Activated CD8-positive, alpha-beta memory T cell treated with anti-CD3 and anti-CD28 coated beads, Interleukin-2, amount 50 U/mL, for 4 hours (primary cell): ENCODE measurements at places on chromosomes 6 and 20.
A peak's percentile ranks its signal among the peaks of the same experiment; 100 is the strongest.

DNA sequence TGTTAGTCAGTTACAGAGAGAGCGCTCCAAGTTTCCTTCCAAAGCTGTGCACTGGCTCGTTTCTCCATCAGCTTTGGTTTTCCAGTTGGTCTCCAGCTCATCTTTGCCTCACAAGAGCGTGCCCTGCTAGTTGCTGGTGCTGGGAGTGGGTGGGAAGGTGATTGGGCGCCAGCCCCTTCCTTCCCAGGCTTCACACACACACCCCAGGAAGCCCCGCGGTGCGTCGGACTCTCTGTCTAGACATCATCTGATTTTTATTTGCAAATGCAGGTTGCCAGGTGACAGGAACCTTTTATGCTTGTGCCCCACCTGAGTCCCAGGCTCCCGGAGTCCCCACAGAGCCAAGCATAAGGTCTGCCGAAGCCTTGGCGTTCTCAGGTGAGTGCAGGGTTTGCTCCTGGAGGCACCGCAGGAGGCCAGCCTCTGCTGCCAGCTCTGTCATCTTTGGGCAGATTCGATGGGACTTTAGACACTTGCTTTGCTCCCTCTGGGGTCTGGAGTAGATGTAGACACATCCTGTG, 7.1 kb downstream of the IRF4 start:
- DNase-seq: no peak

GRCh38 chr6:37321516-37322415, 32.0 kb upstream of the RNF8 start:
- no peak for DNase-seq

- DNase-seq: no peak
Measured at GRCh38 chr6:110036408-110037302, 58.5 kb downstream of the GPR6 start.

DNA sequence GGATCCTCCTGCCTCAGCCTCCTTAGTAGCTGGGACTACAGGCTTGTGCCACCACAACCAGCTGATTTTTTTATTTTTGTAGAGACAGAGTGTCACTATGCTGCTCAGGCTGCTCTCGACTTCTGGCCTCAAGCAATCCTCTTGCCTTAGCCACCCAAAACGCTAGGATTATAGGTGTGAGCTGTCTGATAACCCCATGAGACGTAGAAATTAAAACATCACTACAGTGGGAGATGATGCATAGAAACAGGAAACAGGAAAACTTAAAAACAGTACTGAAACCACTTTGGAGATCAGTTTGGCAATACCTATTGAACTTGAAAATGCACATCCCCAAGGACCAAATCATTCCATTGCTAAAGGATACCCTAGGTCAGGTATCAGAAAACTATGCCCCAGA, 10.8 kb downstream of the SENP6 start:
- no peak for DNase-seq

DNA sequence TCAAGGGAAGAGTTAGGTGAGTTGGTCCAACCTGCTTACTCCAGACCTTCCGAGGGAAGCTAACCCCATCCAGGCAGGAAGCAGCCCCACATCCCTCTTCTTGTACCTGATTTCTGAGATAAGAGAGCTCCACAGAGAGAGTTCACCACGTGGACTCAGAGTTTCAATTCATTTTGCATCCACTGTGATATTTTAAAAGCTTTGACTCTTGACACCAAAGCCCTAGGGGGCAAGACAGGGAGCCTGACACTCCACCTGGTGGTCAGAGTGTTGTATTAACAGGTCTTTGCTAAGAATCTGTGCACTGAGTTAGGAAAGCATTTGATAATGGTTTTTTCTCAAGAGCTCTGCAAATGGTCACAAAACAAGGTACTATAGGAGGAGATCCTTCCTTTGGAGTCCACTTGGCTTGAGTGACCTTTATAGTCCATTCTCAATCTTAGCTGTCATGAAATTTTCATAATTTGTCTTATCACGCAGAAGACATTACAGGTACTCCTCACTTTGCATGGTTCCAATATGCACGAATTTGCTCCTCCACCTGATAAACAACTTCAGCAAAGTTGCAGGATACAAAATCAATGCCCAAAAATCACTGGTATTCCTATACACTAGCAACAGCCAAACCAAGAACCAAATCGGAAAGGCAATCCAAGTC, 56.2 kb upstream of the RIPOR2 start:
- DNase-seq: peak; percentile 75

DNA sequence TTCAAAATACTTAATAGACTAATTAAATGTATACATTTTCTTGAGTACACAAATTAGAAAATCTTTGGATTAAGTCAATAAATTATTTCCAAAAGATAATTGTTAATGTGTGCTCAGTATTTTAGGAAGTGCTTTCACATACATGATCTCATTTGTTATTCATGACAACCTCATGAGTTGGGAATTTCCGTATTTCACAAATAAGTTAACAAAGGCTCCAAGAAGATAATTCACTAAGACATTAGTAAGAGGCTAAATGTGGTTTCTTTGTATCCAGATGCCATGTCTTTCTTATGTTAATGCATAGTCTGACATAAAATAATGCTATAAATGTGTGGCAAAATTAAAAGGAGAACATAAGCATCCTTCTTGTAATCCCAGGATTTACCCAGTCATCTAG, 79.5 kb upstream of the TCF21 start:
- no peak for DNase-seq

- DNase-seq: no peak
Measured at GRCh38 chr6:143872201-143872600, 7.9 kb downstream of the ZC2HC1B start.

DNA sequence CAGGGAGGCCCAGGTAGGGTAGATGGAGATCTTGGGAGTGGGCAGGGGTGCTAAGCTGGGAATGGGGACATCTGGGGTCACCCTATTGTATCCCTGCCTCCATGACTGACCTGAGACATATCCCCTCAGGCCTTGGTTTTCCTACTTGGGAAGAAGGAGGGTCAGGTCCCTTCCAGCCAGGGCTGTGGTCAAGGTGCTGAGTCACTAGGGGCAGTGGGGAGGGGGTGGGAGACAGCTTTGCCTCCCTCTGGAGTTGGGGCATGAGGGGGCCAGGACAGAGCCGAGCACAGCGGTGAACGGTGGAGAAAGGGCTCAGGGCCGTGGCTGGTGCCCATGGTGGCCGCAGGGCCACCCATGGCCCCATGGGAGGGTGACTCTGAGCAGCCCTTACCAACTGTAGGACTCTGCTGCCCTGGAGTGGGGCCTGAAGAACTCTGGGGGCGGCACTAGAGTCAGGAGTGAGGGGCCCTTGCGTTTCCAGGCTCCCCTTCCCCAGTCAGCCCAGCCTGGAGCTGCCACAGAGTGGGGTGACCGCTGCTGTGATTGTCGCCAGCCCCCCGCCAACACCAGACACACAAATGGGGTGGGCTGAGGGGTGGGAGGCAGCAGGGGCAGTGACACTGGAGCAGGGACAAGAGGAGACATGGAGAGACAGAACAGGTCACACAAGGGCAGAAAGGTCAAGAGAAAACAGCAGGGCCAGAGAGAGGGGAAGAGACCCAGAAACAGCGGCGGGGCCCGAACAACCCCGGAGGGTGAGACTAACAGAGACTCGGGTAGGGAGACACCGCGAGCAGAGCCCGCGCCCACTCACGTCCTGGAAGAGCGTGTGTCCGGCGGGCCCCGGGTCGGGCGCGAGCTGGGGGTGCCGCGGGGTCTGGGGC, 576 bp downstream of the NECAB3 start:
- no peak for DNase-seq

- no peak for DNase-seq
Measured at GRCh38 chr6:43744931-43745727, 24.9 kb upstream of the VEGFA start.

DNA sequence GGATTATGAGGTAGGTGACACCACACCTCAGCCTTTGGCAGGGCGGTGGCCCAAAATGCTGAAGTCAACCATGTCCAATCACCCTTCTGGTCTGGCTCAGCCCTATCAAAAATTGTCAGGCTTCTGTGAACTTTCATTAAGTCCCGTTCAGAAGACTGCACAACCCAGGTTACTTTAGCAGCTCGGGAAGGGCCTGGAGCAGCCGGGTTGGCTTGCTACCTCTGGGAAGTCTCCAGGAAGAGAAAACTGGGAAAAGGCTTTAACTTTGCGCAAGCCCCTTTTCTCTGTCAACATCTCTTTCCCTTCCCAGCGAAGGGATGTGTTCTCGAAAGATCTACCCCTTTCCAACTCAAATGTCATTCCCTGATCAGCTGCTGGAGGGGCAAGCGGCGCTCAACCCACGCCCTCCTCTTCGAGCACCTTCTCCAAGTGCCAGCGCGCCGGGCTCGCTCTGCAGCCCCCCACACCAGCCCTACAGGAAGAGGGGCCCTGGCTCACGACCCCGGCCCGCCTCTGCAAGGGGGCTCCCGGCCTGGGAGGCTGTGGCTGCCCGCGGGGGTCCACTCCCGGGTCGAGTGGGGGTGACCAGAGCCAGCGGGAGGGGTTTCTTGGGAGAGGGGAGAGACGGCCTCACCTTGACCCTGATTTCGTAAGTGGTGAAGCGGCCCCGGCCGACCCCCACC, 573 bp downstream of the SNX3 start:
- peak; percentile 19 for DNase-seq

- no peak for DNase-seq
Measured at GRCh38 chr6:112800439-112800838, 453.3 kb downstream of the RFPL4B start.
